Epithelial cell of prostate (primary cell): ENCODE measurements at places on chromosomes 7 and 10.

- DNase-seq: no peak
Measured at GRCh38 chr7:37150180-37150579, 298.5 kb downstream of the ELMO1 start.

DNA sequence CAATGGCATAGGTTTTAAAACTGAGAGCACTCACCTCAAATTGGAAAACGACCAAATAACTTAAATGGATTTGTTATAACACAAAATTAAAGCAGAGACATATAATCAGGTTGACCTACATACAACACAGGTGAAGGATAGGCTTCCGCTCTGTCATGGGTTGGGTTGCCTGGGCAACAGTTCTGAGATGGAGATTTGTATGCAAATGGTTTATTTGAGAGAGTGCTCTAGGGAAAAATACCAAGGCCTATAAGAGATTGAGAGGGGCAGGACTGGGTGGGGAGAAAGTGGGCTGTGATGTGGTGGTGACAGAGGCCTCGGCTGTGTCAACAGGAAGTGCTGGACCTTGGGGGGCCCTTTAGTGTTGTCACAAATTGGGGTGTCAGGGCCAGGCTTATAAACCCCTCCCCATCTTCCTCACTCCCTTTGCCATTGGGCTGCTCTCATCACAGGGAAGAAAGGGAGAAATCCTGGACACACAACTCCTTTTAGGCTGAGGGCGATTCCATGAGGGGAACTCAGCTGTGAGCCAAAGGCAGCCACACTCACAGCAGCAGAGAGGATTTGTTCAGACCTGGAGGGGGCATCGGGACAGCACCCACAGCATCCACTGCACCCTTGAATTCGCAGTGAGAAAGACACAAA is 105.4 kb upstream of the LYZL1 start:
- DNase-seq: no peak

DNA sequence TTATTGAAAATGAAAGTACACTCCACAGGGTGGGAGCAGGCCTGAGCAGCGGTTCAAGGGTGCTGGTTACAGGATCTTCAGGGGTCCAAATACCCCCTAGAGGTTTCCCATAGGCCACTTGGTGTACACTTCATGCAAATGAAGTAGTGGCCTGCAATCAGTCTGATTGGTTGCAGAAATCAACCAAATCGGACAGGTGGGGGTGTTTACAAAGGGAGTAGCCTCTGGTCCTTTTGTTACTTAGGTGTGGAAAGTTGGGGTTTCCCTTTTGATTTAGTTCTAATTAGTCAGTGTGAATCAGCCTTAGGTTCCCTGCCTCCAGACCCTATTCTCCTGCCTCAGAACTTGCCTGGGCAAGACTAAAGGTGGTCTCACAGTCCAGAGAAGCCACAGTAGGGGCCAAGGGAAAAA is 49.6 kb downstream of the SYPL1 start:
- no peak for DNase-seq

- no peak for DNase-seq
Measured at GRCh38 chr10:13700473-13701144, 113.8 kb downstream of the PRPF18 start.

DNA sequence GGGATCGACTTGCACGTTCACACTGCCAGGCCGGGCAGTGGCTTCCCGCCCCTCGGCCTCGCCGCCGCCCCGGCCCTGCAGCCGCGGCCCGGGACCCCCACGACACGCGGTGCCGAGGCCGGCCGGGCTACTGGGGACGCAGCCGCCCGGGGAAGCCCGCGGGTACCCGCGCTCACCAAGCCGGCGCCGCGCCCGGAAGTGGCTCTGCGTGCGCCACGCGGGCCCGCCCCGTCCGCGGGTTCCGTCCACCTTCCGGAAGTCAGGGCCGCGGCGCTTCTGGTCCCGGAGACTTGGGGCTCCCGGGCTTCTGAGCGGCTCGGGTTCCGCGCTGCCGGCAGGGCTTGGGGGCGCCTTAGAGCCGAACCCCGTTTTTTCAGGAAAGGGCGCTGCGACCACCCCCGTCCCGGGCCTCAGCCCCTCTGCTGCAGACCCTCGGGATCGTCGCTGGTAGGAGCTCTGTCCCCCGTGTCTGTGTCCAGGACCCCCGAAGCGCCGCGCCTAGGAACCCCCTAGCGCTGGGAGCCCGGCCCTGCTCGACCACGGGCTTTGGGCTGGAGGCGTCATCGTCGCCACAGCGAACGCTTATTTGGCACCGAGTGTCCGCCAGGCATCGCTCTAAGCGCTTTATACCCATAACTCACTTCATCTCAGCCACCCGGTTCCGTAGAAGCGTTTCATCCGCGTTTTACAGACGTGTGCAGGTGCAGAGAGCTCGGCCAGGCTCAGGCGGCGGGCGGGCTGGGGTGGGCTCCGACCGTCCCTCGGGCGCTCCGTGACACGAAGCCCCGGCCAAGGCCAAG is at the start of gene PSMG3:
Gene PSMG3, minus strand, starts transcription at position 200 of the 800 bp plus-strand sequence. CDS start 693 bp downstream, outside the sequence.
- DNase-seq: no peak

GRCh38 chr7:69864274-69864673 is 266.0 kb downstream of the AUTS2 start:
- DNase-seq: no peak

- no peak for DNase-seq
Measured at GRCh38 chr7:145143685-145144084, 307.8 kb upstream of the TPK1 start.

DNA sequence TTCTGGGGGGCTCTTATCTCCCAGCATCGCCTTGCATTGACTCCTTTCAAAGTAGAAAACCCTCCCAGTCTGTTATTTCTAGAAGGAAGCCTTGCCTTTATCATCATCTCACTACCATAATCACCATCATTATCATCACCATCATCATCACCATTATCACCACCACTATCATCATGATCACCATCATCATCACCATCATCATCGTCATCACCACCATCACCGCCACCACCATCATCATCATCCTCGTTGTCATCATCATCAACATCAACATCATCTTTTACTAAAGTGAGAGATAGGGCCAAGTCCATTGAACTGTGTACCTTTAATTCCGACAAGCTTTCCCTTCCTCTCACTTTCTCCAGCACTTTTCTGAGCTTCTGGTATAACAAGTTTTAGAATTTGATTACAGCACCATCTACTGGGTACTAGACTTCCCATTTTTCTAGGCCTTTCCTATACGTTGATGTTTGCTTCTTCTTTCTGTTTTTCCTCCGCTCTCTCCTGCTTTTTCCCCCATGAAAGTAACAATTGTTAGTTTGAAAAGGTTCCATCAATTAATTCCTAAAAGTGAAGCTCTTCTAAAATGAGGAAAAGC is 226.4 kb downstream of the BUB3 start:
- DNase-seq: no peak

- DNase-seq: no peak
Measured at GRCh38 chr10:29223326-29223725, 65.5 kb upstream of the LYZL1 start.
